Adipocyte (in vitro differentiated cells): ENCODE measurements at places on chromosomes 3 and 15.

GRCh38 chr3:60792249-60792852, 458.9 kb downstream of the FHIT start:
- DNase-seq: no peak

DNA sequence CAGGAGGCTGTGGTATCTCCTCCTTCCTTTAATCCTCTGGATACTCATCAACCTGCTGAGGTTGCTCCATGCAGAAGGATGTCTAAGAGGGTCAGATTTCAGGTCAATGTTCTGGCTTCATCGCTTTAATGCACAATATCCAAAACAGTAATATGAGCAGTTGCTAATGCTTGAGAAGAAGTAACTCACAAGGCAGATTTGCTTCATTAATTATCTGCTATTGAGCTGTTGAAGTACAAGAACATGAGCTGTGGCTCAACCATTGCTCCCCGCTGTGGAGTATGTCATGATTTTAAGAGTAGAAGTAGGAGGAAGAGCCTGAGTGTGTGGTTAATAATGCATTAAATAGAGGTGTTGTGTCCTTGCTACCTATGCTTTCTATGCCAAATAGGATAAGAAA, 1412.9 kb upstream of the ALCAM start:
- no peak for DNase-seq

DNA sequence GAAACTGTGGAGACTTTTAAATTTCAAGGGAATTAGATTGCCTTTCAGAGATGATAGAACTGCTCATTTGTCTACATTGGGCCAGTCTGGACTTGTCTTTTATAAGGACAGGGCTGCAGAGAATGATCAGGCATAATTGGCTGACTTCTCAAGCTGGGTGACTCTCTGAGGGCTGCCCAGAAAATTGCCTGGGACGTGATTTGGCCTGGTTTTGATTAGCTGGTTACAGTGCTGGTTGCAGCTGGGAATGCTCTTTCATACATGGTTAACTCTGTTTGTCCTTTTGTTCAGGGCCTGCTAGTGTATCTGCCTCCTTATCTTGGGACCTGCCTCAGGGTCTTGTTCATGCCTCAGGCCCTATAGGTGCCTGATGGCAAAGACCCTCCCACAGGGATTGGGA, 245.6 kb downstream of the CLSTN2 start:
- DNase-seq: peak; percentile 35

DNA sequence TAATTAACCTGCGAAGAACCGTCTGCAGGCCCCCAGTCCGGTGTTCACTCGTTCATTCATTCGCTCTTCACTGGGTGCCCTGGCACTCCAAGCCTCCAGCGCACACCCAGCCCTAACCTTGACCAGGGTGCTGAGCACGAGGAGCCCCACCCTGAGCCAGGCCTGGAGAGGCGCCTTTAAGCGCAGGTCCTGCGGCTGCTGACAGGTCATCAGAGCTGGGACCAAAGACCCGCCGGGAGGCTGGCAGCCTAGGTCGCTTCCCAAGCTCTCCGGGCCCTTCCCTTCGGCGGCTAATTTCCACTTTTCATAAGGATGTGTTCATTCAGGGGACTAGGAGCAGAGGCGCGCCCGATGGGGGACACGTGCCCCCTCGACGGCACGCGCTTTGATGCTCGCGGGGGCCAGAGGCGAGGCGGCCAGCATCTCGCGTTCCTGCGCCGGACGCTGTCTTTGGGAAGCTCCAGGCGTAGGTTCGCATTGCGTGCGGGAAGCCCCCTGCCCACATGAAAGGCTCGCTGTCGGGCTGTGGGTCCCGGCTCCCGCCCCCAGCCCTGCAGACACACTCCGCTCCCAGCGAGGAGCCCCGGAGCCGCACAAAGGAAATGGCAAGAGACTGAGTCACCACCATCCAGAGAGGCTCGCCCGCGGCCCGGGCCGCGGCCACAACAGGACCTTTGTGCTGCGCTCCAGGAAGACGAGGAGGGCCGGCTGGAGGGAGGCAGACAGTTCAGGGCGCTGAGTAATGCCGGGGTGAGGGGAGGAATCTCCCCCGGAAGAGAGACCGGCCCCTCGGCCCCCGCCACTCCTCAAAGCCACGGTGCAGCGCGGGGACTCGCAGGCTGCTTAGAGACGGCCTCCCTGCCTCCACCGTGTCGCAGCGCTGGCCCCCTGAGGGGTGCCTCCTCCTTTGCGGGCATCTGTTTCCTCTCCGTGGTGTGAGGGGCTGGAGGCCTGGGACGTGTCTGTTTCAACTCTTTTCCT, 266.4 kb upstream of the HES1 start:
- DNase-seq: peak; percentile 73

GRCh38 chr3:193086681-193087080, 154.3 kb upstream of the PLAAT1 start:
- no peak for DNase-seq

DNA sequence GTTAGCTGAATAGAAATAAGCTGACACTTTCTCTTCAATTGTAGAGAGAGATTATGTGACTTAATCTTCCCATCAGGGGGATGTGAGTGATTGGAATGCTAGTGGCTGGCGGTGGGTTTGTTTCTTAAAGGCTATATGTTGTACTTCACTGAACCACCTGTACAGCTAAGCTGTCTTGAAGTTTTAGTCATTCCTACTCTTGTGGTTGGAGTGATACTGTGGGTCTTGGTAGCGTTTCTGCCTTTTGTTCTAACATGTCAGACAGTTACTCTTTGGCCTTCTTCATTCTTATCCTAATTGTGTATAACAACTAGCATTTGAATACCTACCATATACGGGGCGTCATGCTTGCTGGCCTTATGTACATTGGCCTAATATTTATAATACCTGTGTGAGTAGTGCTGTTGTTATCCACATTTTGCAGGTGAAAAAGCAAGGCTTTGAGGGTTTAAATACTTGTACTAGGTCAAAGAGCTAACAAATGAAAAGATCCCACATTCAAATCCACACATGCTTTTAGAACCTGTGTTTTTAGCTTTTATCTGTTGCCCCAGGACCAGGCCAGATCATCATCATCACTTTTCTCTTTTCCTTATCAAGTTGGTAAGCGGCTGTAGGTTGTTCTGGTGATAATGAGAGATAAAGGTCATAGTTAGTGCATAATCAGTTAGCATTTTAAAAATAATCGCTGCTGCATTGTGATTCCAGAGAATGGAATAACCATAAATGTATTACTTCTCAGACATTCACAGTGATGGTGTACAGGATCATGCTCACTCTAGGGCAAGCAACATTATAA, 50.2 kb downstream of the AKAP13 start:
- no peak for DNase-seq

DNA sequence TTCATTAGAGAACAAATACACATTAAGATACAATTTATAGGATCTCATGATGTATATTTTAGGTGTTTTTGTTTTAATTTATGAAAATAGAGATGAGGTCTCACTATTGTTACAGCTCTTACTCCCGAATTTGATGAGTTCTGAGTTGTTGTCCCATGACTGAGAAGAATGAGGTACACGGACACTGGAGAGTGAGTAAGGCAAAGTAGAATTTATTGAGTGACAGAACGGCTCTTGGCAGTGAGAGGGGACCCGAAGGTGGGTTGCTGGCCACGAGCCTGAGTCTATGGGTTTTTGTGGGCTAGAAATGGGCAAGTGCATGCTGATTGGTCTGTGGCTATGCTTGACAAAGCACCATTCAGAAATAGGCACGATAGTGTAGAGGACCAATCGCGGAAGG, 3.1 kb upstream of the RNF168 start:
- no peak for DNase-seq

DNA sequence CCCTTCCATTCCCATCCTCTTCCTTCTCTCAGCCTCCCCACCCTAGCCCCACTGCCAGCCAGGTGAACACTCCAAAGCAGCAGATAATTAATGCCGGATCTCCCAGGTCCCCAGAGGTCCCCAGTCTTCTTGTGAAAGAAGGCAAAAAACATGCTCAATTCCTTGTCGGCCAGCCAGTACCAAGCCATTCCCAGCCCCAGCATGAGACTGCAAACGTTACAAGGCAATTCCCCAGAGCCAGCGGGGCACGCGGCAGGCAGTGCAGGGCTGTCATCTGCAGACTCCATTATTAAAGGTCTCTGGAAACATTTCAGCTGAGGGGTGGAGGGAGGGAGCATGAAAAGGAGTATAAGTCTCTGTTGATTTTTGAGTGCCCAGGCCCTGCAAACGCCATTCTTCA, 117.8 kb downstream of the XXYLT1 start:
- no peak for DNase-seq

DNA sequence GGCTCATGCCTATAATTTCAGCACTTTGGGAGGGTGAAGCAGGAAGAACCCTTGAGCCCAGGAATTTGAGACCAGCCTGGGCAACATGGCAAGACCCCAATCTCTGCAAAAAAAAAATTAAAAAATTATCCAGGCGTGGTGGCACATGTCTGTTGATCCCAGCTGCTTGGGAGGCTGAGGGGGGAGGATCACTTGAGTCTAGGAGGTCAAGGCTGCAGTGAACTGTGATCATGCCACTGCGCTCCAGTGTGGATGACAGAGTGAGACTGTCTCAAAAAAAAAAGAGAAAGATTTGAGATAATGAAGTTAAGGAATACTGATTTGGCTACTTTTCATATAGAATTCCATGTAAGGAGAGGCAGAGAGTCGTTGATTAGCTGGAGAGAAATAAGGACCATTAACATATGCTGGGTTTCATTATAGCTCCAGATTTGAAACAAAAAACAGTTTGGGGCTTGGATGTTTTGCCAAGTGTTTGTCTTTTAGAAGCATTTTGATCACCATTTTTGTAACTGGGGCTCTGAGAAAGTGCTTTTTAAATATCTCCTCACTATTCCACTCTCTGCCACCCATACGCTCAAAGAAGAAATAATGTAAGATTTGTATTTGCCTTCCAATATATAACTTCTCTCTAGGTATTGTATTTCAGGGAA, 214.2 kb downstream of the FEZF2 start:
- no peak for DNase-seq

GRCh38 chr3:65983100-65983499, 55.6 kb downstream of the MAGI1 start:
- no peak for DNase-seq

DNA sequence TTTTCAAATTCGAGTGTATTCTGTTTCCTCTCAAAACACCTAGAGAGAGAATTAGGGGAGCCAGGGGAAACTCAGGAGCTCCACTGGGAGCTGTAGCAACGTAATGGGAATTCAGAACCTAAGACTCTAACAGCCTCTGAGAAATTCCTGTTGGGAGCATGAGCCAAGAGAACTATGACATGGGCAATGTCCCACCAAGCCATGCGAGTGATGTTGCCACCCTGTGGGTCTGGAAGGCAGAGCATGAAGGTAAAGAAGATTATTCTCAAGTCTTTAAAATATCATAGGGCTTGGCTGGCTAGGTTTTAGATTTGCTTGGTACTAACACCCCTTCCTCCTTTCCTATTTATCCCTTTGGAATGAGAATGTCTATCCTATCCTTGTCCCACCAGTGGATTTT, 392.6 kb upstream of the ADAMTS9 start:
- DNase-seq: no peak

GRCh38 chr3:29212789-29213433, 68.0 kb upstream of the RBMS3 start:
- no peak for DNase-seq

GRCh38 chr3:148863814-148864213, 1.3 kb upstream of the CPA3 start:
- no peak for DNase-seq

- DNase-seq: no peak
Observed at GRCh38 chr3:40566694-40567093, 41.9 kb downstream of the ZNF621 start.

- DNase-seq: no peak
Observed at GRCh38 chr3:133754455-133754854, 8.3 kb downstream of the TF start.

DNA sequence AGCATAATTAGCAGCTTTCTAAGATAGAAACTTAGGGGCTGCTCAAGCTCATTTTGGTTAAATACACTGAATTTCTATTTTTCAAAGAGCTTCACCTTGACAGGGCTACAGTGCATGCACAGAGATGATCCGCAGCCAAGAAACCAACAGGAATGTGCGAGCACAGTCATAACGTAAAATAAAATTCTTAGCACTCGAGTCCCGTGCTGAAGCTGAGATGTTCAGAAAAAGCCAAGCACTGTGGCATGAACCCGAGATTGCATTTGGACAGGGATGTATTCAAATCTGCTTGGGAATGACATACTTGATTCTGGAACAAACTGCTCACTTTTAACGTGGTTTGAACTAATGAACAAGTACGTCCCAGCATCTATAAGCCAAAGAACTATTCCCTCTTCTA, 340.3 kb downstream of the FOXP1 start:
- DNase-seq: no peak

DNA sequence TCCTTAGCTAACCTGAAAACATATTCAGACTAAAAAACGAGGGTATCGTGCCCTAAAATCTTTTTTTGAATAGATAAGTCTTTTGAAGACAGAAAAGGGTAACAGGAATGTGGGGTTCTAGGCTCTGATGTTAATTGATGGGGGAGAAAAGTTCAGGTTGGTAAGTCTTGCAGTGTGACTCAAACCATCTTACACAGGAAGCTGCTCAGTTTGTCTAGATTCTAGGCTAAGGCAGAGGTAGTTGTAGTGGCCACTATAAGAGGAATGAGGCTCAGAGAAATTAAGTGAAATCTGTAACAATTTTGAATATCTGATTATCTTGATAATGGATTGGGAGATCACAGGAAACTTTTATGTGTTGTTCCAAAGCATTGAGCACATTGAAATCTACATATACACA, 267.9 kb downstream of the PDCD6IP start:
- no peak for DNase-seq

GRCh38 chr15:88932875-88933330, 19.7 kb upstream of the MFGE8 start:
- no peak for DNase-seq

- DNase-seq: peak; percentile 15
Observed at GRCh38 chr15:29844290-29844903, 22.1 kb upstream of the TJP1 start.

GRCh38 chr3:48595526-48596121, 495 bp upstream of the COL7A1 start:
- peak; percentile 94 for DNase-seq

- DNase-seq: peak; percentile 9
Observed at GRCh38 chr3:42216931-42217333, 49.1 kb downstream of the CCK start.

- DNase-seq: no peak
Observed at GRCh38 chr15:100911086-100911485, 8.1 kb upstream of the LRRK1 start.
